Left ventricle myocardium inferior (tissue), 1 donor: ENCODE measurements at places on chromosomes 1 and 21. TPM values are rescaled to one million over a fixed set of nuclear protein-coding genes. Genes with fewer than 3 reads are reported as not detected.

Gene CFAP57
- total RNA-seq = not detected

Gene NOS1AP
- 6.2 TPM for total RNA-seq

Gene ARTN
- total RNA-seq = 0.14 TPM

Gene LRRC8C
- 6.2 TPM for total RNA-seq
